ENCODE measurements at places on chromosomes 2 and 18.

DNA sequence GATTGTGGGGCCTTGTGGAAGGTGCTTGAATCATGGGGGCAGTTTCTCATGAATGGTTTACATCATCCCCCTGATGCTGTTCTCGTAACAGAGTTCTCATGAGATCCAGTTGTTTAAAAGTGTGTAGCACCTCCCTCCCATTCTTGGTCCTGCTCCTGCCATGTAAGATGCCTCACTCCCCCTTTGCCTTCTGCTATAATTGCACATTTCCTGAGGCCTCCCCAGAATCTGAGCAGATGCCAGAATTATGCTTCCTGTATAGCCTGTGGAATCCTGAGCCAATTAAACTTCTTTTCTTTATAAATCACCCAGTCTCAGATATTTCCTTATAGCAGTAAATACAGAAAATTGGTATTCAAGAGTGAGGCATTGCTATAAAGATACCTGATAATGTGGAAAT lies 15.6 kb upstream of the WDR75 start:
- DNase-seq: no peak

DNA sequence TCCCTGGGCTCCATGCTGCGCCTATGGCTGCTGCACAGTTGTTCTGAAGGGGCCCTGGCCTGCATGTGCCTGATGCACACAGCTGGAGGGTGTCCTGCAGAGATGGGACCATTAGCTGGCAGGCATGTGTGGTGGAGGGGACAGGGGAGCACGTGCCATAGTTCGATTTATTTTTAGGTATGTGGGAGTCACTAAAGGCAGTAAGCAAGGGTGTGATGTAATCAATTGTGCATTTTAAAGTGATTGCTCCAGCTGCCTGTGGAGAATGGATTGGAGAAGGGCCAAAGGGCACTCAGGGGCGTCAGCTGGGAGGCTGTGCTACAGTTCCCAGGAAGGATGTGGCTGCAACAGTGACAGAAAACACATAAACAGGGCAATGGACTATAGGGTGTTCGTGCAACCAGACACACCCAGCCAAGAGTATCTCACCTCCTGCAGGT lies 205.1 kb downstream of the ARL4C start:
- no peak for DNase-seq

GRCh38 chr2:52402128-52402527 lies 1365.5 kb upstream of the CHAC2 start:
- DNase-seq: no peak

DNA sequence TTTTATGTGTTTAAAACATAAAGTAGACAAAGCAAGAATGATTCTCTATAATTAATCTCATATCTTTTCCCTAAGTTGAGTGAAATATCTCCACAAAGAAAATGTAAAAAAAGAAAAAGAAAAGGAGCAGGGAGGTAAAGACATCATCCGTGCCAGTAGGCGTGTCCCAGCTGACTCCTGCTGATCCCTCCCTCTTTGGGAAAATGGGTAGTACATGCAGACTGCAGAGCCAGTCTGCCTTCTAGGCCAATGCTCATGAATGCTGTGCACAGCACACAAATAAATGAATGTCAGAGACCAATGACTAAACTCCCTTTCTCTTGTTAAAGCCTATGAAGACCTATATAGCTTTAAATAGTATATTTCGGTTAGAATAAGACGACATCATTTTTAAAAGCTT lies 64.7 kb downstream of the RAPH1 start:
- DNase-seq: no peak

DNA sequence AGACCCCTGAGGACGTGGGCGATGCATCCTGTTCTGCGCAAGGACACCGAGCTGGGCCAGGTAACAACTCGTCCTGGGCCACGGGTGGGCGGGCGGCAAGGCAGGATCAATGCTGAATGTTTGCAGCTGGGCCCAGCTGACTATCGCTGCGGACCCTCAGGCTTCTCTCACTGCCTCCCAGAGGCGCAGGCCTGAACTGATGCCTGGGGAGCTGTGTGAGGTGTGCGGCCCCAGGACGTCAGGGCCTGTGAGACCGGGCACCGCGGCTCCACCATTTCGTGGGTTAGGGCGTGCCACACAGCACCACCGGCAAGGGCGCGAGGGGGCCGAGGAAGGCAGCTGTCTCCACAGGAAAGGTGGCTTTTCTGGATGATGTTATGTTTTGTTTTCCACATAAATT lies 307.4 kb downstream of the NDUFA10 start:
- DNase-seq: no peak

DNA sequence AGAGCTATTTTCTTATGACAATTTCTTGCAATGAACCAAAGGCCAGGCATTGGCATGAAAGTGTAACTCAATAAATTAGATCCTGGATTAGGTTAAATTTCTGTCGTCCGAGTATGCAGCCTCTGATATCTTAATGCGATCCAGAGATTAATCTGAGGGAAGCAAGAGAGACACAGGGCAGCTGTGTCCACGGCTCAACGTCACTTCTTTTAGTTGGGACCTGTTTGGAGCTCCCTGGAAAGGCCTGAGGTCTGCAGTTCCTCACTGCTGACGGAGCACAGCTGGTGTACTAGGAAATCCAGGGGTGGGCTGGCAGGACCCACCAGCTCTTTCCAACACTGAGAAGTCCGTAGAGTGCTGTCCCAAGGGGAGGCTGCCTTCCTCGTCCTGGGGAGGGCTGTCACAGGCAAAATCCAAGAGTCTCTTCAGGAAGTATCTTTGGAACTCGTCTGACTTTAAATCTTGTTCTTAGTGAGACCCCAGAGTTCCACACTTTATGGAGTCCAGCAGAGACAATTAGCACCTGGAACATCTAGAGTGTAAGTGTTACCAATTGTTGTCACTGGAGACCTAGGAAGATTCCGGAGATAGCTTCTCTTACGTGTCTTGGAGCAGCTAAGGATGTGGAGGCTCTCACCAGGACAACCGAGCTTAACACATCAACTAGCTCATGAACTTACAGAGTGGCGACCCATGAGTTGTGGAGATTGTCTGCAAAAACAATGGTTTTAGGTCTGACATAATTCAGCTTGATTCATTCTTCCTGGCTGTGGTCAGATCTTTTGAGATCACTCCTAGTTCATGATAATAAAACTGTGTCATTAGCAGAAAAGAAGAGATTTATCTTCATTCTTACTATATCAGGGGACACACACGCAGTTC lies 173.7 kb downstream of the ACKR3 start:
- no peak for DNase-seq

DNA sequence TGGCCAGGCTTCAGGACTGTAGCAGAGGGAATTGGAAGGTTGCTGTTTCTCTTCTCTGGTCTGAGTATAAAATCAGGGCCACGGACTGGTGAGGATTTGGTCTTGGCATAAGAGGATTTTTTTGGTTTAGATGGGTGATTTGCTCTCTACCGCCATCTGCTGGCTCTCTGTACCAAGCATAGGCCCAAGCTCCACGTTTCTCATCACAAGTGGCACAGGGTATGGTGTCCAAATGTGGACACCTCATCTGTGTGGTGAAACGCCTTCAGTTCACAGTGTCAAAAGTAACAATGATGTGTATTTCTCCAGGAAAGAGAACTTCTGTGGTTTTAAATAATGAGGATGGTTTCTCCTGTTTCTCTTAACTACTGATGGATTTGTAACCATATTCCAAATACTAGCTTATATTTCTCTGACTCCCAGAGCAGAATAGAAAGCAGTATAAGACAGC lies 115.1 kb downstream of the EML6 start:
- no peak for DNase-seq

DNA sequence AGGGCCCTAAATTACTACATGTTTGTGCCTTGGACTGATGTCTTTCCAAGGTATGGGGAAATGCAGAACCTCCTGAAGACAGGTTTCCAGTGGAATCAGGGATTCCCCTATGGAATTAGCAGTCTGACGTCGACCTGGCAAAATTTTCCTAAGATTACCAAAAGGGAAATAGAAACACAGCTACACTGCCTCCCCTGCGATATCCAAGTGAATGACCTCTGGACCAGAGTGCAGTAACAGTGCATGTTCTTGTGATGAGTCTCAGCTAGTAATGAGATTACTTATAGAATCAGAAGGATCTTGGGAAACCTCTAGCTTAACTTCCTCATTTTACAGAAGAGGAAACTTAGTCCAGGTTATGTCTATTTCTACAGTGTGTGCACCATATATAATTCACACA lies 21.3 kb upstream of the CHST9 start:
- no peak for DNase-seq

GRCh38 chr2:142870526-142870925 lies 6.9 kb upstream of the KYNU start:
- no peak for DNase-seq

GRCh38 chr2:220837226-220837625 lies 734.9 kb downstream of the EPHA4 start:
- DNase-seq: no peak

- no peak for DNase-seq
These were observed 195.8 kb downstream of the HDAC4 start for GRCh38 chr2:239204876-239205468.

DNA sequence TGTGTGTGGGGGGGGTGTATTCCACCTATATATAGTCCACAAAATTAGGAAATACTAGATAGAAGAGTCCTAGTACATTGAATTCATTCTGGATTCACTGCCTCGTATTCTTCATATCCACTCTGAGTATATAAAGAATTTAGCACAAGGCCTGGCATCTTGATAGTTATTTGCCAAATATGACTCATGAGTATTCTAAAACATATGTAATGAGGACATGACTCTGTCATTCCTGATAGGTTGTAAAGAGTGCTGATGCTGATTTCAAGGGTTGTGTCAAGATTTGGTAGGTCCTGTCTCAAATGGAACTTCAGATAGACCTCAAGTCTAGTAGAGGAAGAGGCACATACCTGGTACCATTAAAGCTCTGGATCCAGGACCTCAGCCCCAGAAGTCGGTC lies 173.4 kb upstream of the BOD1L2 start:
- no peak for DNase-seq

- DNase-seq: no peak
These were observed 202.6 kb upstream of the SMAD2 start for GRCh38 chr18:48132797-48133655.

- no peak for DNase-seq
These were observed 2.7 kb upstream of the IL1R1 start for GRCh38 chr2:102139851-102140250.

GRCh38 chr18:11437046-11437445 lies 172.3 kb upstream of the SLC35G4 start:
- DNase-seq: no peak

DNA sequence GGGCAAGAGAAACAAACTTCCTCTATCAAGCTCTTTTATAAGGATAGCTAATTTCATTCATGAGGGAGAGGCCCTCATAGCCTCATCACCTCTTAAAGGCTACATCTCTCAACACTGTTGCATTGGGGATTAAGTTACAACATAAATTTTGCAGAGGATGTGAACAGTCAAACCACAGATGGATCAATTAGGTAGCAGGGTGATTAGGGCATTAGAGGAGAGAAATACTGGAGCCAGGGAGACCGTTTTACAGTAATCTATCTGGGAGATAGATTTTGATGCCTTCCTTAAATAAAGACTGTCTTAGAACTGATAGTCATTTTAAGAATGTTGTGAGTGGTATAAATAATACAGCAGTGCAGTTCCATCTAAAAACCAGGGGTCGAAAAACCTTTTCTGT lies 258.9 kb downstream of the DCC start:
- DNase-seq: no peak

DNA sequence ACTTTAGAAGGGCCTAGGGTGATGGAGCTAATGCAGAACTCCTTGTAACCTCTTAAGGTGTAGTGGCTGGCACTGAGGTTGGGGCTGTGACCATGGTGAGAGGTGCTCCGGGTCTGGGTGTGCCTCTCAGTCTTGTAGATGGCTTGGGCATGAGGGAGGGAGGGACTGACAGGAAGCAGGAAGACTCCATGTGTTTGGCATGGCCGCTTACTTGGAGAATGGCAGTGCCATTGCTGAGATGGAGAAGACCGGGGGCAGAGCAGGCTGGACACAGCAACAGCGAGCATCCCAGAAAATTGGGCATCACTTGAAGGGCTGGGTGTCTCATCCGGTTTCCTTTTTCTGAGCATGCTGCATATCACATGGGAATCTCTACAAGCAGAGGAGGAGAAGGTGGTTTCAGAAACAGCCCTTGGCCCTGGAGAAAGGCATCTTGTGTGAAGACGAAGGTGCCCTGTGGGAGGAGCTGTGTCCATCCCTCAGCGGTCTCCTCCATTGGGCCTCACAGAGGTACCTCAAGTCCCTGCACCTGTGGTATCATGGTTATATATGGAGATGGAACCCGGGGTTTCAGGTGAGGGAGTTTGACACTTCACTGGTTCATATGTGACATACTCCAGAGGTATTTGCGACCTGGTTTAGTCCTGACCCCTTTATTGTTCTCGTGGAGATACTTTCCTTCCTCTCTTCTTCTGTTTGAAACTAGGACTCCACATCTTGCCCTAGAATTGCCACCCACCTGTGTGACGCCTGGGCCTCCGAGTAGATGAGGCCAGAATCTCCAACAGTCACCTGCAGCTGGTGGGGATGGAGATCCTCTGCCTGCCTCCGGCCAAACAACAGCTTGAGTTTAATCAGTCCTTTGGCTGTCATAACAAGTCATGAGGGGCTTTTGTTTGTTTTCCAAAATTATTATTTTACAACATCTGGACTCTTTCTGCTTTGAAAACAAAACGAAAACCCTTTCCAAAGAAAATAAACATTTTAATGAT lies 45.6 kb downstream of the INPP4A start:
- DNase-seq: no peak

DNA sequence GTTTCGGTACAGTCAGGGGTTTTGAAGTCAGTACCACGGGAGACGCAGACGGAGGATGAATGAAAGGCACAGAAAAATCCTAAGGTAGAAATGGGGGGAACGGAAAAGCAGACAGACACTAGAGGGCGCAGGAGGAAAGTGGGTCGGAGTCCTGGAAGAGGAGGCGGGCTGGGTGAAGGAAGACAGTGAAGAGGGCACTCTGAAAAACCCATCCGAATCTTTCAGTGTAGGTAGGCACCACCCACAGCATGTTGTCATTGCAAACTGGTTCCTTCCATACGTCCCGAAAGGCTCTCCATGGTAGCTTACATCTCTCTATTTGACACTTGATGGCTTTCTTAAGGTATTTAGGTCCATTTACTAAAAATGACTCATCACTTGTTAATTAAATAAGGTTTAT lies 18.5 kb upstream of the ZNF236 start:
- no peak for DNase-seq

DNA sequence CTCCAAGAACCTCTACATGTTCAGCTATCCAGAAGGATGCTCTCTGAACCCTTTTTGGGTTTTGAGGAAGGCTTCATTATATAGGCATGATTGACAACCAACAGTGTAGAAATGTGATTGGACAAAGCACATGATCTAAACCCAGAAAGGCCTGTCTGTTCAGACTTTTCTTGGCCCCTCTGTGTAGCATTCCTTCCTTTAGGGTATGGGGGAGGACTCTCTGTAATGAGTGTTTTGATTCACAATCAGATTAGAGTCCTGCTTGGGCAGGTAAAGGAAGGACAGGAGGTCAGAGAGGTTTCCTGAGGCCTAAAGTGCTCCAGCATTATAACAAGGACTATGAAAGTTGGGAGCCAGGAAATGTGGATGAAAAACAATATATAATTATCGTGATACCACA lies 13.6 kb downstream of the GULP1 start:
- DNase-seq: no peak
